CD4-positive, alpha-beta T cell treated with Interleukin-1 beta for 1 hour (primary cell): ENCODE measurements at places on chromosomes 5 and 9.

DNA sequence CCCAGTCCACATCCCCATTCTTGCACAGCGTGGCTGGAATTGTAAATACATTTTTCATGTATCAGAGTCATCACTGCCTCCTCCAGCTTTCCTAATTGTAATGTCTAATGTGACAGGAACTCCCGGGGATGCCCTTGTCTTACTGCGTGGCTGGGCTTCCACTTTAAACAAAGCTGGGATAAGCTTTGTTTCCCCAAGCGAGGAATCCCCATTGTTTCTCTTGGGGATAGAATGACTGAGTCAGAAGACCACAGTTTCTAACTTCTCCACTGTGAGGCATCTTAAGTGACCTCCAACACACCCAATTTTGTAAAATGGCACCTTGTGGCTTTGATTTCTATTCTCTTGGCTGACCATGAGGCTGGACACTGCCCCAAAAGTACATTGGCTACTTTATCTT, 22.4 kb downstream of the ARPC5L start:
- DNase-seq: no peak

DNA sequence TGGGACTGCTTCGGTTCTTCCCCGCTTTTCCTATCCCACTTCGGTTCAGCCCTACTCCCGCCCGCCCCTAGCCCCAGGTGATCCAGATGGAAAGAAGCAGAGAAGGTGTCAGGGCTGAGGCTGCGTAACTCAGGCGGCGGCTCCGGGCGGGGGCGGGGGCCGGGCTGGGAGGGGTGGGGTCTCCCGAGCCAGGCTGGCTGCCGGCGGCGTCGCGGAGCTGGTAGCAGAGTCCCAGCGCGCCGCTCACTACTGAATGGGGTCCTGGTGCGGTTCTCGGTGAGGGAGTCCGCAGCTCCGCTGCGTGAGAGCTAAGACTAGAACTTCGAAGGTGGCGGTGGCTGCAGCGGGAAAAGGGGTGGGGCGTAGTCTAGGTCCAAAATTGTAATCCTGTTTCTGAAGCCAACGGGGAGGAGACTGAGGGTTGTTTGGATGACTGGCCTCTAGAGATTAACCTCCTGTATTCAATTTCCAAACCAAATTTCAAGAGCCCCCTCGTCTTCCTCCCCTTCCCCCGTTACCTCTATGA, 1.4 kb downstream of the PRR16 start:
- DNase-seq: no peak

DNA sequence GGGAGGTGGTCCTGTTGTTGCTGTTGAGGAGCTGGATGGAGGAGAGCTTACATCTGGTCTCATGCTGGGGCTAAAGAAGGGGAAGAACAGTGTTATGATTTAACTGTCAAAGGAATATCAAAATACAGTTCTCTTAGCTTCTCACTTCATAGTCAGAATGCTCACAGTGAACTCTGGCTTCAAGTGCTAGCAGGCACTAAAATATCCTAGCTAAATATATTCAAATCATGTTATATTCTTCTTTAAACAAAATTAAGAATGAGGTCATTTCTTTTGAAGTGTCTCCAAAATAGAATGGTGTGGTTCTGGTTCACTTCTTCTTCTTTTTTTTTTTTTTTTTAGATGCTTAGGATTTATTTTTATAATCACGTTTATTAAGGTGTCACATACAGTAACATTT, 89.4 kb downstream of the NR3C1 start:
- DNase-seq: no peak

- no peak for DNase-seq
These were observed 55.3 kb downstream of the IL33 start for GRCh38 chr9:6270896-6271295.

- DNase-seq: no peak
These were observed 11.5 kb upstream of the PITX1 start for GRCh38 chr5:135045488-135045887.

GRCh38 chr9:27582794-27583193, 9.5 kb upstream of the C9orf72 start:
- DNase-seq: no peak

GRCh38 chr5:135708481-135709207, 125.8 kb upstream of the SLC25A48 start:
- no peak for DNase-seq

GRCh38 chr9:133115604-133116345, 5.3 kb downstream of the RALGDS start:
- DNase-seq: peak; percentile 47
